Trophoblast cell (in vitro differentiated cells and primary cell): ENCODE measurements at places on chromosomes 6 and 20.

DNA sequence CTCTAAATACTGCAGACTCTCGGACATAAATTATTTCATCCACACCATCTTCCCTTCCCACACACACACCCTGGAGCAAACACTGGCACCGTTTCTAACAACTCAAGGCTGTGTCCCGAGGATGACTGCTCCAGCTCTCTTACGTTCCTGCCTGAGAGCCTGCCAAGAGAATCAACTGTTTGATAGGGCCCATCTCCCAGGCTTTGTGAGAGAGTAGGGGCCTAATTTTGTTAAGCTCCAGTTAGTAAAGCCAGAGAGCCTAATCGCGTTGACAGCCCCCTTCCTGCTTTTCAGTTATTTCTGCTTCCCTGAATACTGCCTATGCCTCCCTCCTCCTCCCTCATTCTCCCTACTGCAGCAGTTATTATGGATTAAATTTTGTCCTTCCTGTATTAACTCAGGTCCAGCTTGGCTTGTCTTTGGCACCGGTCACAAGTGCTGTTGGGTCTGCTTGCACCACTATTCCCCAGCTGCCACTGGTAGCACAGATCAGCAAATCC, 118.1 kb upstream of the TMEM181 start:
- DNase-seq, result no peak

- peak; percentile 66 for DNase-seq
Measured at GRCh38 chr6:31007694-31008093, 2.6 kb upstream of the MUC22 start.

DNA sequence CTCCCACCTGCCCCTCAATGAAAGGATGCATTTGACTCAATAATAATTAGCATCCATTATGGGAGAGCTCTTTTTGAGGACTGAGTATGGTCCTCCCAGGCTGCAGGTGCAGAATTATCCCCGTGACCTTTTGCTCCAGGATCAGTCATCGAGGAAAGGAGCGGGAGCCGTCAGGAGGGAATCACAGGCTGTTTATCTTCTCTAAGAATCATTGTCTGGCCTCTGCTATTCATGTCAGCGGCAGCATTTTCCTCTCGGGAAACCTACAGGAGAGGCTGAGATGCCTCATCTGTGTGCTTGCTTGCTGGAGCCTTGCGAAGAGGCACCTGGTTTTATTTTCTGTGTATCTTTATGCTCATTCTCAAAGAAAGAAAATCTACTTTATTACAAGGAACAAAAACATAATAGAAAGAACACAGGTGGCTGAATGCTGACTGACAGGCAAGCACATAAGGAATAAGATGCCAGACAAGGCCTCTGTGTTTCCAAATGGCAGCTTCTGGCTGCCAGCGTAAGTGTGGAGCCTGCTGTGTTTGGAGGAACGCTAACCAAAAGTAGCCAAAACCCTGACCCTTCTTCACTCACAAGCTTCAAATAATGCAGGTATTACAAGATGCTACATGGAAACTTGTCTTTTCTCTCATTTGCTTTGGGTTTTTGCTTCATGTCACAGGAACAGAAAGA, 539.1 kb upstream of the MARCKS start:
- DNase-seq, result no peak

GRCh38 chr20:57938158-57939108, 228.6 kb upstream of the PMEPA1 start:
- no peak for DNase-seq

GRCh38 chr6:81781624-81782023, 29.1 kb upstream of the TENT5A start:
- DNase-seq, result no peak

DNA sequence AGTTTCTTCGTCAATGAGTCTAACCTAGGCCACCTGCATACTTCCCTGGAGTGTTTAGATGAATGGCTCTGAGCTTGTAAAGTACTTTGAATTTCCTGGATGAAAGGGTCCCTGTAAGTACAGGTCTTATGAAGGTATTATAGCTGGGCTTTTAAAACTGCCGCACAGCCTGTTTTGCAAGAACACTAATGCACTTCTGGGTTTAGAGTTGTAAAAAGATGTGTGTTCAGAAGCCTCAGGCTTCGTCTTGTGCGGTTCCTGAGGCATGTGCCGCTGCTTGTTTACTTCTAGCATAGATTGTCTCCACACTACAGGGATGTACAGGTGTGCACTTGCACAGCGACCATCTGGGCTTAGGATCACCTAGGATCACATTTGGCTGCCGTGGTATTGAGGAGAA, 324.5 kb downstream of the SOX4 start:
- peak; percentile 43 for DNase-seq

DNA sequence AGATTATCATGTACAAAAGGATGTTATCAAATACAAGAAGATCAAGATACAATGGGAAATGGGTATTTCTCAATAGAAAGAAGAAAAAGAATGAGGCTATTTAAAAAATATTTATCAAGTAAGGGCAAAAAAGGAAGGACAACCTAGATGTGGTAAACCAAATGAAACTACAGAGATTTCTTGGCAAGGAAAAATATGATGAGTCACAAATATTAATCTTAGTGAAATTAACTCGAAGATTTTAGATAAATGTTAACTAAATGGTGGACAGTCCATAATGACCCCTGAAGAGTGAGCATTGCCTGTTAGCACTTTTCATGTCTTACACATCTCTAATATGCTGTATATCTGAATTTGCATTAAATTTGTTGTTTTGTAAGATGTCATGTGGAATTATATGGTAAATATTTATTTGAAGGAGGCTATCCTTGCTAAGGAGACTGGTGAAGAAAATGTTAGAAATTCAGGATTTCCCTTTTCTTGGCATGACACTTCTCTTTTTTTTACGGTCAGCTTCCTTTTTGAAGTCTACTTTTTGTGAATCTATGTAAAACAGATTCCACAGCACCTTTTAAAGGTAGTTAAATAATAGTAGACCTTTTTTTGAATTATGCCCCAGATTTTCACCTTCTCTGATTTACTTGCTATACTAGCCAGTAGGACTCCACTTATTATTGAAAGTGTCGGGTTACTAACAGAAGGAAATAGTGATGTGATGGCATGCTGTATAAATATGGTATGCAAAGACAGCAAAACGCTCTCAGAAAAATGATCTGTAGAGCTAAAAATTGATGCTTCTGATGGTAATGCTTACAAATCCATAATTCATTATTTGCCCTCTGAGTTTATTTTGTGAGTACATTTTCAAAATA, 120.5 kb downstream of the HIVEP1 start:
- no peak for DNase-seq

- DNase-seq, result no peak
Measured at GRCh38 chr6:79353226-79353625, 118.7 kb upstream of the HMGN3 start.

DNA sequence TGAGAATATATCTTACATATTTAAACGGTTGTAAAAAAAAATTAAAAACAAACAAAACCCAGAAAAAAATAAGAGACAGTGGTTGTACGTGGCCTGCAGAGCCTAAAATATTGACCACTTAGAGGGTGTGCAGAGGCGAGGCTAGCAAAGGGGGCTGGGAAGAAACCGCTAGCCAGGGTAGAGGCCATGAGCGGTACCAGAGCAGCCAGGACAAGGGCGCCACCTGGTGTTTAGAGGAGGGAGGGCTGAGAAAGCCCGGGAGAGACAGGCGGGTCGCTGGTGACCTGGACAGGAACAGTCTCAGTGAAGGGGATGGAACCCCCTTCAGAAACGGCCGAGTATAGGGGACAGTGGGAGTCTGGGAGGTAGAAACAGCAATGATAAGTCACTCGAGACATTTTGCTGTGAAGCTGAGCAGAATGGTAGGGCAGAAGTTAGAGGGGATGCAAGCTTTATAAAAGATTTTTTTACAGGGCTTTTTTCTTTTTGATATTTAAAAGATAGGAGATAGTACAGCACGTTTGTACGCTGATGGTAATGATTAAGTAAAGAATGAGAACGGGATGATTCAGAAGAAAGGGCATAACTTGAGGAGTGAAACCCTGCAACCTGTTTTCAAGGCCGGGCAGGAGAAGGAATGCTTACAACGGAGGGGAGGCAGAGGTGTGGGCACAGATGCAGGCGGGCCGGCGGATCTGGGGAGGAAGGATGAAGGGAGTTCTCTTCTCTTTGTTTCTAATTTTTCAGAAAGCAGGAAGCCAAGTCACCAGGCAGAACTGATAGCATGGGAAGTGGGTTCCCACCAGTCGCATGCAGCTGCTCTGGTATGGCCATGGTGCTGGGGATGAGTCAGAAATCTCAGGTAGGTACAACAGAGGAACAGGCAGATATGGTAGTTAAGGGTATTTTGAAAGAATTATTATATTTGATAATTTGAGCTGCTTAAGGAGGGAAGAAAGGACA, 76.2 kb downstream of the FAM229B start:
- peak; percentile 82 for DNase-seq

- no peak for DNase-seq
Measured at GRCh38 chr20:20752712-20753111, 40.3 kb upstream of the RALGAPA2 start.

DNA sequence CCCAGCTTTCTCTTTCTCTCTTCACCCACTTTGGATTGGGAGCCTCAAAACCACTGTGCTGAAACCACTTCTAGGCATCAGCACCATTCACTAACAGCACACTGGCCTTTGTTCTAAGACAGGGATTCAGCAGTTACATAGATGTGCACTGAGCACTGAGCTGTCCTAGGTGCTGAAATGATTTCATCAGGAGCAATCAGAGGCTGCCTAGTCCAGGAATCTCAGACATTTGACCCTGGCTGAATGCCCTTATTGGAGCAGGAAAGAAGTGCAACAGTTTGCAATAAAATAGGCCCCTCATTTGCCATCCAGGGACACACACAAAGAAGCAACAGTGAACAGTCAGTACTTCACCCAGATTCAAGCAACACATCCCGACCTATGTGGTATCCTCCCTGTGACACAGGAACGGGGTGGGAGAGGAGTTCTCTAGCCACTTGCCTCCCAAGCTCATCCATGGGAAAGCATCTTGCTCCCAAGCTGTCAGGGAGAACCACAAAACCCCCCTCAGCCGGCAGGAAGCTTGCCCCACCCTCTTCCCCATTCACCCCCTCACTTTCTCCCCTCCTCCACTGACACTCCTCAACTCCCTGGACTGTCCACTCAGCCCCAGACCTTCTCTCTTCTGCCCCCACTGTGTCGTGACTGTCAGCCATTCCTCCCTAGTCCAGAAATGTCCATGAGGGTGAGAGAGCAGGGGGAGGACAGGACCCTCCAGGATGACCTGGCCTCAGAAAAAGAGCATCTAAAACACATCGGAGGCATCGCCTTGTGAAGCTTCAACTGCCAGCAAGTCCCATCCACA, 304.4 kb downstream of the PREX1 start:
- peak; percentile 83 for DNase-seq

- peak; percentile 73 for DNase-seq
Measured at GRCh38 chr20:46767127-46767761, 57.8 kb downstream of the SLC2A10 start.

- no peak for DNase-seq
Measured at GRCh38 chr6:39369987-39370386, 47.5 kb upstream of the KCNK16 start.

GRCh38 chr6:75204217-75204958, 1.5 kb downstream of the COL12A1 start:
- peak; percentile 87 for DNase-seq

DNA sequence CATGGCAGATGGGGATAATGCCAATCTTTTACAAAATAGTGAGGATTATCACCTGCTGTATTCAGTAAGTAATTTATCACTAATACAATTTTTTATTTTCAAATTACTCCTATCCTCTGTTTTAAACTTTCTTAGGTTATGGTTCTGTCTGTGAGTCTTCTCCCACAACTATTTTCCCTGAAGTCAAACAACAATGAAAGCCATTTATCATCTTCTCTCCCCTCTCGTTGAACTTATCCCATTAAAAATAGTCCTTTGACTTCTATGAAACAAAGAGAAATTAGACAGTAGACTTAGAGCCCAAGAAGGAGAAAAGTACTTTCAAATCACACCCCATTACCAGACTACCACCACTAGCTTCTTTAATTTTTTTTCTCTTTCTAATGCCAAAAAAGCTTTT, 147.7 kb downstream of the SIM1 start:
- DNase-seq, result no peak

DNA sequence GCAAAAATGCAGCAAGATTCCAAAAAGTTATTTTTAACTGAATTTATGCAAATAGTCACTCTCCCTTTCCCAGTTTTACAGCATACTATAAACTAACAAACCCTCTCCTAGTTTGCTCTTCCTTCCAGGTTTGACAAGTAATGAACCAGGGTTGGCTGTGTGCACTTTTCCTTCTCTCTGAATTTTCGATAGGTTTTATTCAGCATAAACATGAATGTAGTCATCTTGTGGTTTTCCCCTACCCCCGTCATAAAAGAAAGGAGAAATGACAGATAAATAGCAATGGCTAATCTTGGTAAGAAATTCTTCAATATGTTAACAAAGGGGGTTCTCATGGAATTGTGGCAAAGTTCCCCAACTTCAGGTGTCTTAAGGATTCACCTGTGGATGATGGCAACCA, 26.3 kb downstream of the PRDM1 start:
- DNase-seq, result no peak

DNA sequence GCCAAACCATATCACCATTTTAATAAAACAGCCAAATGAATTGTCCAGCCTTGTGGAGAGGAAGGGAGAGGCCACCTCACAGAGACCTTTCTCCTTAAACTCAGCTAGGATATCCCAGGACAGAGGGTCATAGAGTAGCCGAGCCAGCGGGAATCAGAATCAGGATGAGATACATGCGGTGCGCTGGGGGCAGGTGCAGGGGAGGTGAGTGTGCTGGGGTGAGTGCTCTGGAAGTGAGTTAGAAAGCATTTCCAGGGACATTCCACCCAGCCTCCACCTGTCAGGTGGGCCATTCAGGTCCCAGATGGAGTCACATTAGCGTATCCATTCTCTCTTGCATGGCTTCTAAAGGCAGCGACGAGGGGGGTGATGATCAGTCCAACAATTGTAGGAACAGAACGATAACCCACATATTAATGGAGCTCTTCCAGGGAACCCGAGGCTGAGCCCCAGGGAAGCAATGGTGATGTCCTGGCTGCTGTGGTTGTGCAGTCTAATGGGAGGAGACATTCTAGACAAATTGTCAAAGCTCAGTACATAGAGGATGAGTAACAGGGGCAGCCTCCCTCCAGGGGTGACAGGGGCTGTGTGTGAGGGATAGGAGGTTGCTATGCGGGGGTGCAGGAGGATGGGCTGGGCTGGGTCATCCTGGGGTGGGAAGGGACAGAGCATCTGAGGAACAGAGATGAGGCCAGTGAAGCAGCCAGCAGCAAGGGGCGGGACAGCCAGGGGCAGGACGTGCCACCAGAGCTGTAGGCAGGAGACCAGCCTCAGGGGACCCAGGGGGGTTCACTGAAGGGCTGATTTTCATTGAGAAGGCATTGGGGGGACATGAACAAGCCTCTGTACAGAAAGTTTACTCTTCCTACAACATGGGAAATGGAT, 88.7 kb upstream of the FRMD1 start:
- DNase-seq, result no peak

- DNase-seq, result no peak
Measured at GRCh38 chr20:32316667-32317066, 39.2 kb downstream of the KIF3B start.

DNA sequence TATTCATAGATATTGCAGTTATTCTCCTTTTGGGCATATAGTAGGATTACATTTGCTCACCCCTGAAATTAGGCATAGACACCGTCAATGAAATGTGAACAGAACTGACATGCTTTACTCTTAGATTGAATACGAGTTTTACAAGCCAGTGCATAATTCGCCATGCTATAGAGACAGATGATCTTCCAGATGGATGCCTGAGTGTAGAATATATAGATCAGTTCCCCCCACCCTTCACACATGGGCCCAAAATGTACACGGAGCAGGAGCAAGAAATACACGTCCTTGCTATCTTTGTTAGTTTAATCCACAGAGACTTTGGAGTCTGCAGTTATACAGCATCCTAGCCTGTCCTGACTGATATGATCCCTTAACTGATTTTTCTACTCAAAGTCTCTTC, 47.4 kb downstream of the LAMA2 start:
- no peak for DNase-seq

GRCh38 chr20:58144096-58144495, 84.4 kb downstream of the ANKRD60 start:
- no peak for DNase-seq
